ENCODE measurements at places on chromosomes 4 and X.

DNA sequence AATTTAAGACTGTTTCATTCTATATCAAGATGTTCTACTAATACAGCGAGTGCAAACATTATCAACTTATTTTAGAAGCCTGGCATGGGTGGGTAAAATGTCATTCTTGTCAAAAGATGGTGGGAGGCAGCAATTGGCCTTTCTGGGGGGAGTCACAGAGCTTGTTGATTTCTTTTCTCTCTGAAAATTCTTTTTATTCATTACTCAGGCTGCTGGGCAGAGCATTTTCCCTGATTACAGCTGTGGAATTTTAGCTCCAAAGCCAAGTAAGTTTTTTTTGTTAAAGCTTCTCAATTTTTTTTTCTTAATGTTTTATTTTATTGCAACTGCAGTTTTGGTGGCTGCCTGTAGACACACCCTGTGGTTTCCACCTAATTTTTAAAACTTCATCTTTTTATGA, 50.4 kb downstream of the GPC4 start:
- no peak for DNase-seq

DNA sequence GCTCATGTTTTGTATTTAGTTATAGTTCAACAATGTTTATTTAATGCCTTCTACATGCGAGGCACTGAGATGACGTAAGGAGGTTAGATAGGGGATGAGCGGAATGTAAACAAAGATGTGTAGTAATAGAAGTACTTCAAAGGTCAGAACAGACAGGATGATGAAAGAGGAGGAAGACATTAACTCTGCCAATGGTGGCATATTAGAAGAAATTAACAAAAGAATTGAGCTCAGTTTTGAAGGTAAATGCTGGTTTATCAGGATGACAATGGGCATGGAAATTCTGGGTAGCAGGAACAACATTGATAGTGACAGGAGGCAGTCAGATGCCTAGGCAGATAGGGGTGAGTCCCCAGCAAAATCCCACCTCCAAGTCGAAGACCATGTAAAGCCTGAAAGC, 62.3 kb upstream of the PGRMC2 start:
- DNase-seq, result no peak

DNA sequence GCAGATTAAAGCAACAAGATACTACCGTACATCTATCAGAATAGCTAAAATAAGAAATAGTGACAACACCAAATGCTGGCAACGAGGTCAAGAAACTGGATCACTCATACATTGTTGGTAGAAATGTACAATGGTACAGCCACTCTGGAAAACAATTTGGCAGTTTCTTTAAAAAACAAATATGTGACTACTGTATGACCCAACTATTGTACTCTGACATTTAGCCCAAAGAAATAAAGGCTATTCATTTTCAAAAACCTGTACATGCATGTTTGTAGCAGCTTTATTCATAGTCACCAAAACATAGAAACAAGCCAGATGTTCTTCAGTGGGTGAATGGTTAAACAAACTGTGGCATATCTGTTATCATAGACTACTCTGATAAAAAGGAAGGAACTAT, 8.2 kb downstream of the CLCN3 start:
- no peak for DNase-seq

DNA sequence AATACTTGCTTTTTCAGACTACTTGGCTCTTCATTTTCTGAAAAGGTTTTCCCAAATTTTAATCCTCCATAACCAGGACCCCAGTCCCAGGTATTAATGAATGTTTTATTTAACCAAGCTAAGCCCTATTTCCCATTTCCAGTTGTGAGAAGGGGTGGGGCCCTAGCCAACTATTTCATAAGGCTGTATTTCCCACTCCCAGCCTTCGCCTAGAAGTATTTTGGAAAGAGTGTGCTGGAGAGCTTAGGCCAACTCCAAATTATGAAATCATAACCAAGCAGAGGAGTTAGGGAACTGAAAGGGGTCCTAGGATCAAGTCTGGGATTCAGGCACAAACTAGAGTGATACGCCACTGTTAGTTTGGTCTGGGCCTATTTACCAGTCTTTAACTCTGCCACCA, 148.4 kb upstream of the GPC4 start:
- DNase-seq, result no peak

- no peak for DNase-seq
These were observed 128.5 kb upstream of the CYSLTR1 start for GRCh38 chrX:78455901-78456300.
